ENCODE measurements at places on chromosomes 2 and 18.
A peak's percentile ranks its signal among the peaks of the same experiment; 100 is the strongest.

DNA sequence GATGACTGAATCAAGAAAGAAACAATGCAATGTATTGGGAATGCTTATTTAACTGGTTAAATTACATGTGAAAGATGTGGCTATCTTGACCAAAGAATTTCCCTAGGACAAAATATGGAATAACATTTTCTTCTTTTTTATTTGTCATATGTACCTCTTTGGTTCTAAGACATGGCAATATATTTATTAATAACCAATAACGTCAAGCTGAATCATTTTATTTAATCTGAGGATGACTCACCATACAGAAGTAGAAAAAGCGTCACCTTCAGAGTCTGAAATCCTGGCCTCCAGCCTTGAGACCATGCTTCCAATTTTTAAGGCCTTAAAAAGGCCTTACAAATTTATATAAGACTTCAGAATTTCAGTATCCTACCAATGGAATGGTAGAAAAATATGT lies 1464.9 kb downstream of the SUCLG1 start:
- no peak for DNase-seq

DNA sequence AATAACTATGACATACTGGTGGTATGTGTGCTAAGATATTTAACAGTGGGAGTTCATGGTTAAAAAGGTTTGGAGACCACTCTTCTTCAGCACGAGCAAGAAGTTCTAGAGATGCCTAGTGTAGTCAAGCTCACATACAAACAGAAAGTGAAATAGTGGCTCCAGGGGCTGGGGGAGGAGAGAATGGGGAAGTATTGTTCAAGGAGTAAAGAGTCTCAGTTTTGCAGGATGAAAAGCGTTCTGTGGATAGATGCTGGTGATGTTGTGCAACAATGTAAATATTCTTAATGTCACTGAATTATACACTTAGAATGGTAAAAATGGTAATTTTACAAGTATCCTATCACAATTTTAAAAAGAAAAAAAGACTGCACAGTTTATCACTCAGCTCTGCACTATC lies 29.0 kb upstream of the EPAS1 start:
- no peak for DNase-seq

- peak; percentile 65 for DNase-seq
Measured at GRCh38 chr18:49858309-49859020, 45.1 kb upstream of the ACAA2 start.

DNA sequence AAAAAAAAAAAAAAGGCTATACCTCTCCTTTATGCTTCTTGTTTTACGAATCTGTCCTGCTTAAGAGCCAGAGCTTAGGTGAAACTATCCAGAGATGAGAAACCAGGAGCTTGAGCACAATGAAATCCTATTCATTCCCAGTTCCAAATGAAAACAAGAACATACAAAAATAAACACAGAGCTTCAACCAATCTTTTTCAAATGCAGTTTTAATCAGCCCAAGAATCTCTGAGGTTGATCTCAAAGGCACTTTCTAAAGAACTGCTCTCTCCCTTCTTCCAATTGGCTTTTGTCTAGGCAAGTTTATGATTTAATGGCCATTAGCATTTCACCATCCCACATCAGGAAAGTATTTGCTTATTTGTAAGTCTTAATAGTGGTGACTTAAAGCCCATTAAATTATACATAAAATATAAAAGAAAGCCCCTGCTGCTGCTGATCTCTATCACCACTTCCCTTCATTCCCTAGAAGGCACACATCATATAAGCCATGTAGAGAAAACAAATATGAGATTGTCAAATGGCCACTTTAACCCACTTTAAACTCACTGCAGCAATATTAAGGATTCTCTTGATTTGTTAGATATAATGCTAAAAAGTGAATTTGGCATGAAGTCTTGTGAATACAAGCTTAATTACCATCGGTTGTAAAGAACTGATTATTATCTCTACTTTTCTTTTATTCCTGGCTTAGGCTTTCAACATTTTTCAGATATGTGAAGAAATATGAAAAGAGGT lies 29.3 kb upstream of the SCN9A start:
- DNase-seq = no peak

DNA sequence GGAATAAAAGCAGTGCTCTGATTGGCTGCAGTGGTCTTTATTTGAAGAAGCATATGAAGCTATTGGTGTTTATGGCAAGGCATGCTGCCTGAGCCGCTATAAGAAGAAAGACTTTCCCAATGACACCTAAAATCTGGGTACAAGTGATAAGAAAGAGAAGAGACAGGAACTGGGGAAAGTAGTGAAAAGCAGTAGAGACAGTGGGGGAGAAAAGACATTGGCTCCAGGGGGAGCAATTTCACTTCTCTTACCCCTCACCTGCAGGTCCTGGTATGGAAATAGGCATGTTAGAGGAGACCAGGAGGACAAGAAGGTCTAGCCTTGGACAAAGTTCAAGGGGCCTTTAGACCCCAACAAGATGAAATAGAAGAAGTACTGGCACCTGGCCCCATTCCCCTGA lies 47.1 kb downstream of the PLCL1 start:
- no peak for DNase-seq

- DNase-seq = no peak
Measured at GRCh38 chr2:133271105-133271504, 297.2 kb downstream of the NCKAP5 start.

GRCh38 chr18:13313006-13313686 lies 94.6 kb downstream of the LDLRAD4 start:
- no peak for DNase-seq

DNA sequence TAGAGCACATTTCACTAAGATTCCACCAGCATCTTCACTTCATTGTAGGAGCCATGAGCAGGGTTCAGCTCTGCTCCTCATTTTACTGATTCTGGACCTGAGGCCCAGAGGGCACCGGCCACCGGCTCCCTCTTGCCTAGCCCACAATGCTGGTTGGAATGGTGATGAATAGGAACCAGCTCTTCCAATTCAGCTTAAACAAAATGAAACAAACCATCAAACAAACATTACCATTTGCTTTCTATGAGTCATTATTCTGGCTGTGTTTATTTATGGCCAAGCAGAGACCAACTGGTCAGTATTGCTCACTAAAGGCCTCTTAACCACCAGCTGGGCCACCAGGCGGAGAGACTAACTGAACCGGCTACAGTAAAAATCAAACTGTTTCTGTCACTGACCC lies 176.7 kb downstream of the MTX2 start:
- DNase-seq = no peak

DNA sequence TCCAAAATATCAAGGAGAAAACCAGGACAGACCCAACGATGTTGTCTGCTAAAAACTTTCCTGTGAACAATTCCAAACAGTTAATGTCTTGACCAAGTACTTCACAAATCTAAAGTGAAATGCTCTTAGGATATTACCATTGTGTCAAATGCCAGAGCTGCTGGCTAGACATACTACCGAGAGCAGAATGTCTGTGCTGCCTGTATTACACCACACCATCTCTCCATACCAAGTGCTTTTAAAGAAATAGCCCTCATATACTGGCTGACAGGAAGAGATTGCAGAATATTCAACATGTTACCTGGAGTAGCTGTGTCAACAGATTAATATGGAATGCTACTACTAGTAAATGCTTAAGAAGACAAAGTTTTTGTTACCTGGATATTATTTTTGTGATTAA lies 18.6 kb downstream of the IAH1 start:
- no peak for DNase-seq

- no peak for DNase-seq
Measured at GRCh38 chr2:203623096-203623495, 83.3 kb upstream of the CD28 start.

- DNase-seq = no peak
Measured at GRCh38 chr2:106944215-106944614, 58.2 kb upstream of the ST6GAL2 start.

- no peak for DNase-seq
Measured at GRCh38 chr18:13564579-13564978, 161.8 kb downstream of the FAM210A start.

- no peak for DNase-seq
Measured at GRCh38 chr18:35073186-35074105, 32.2 kb downstream of the MAPRE2 start.

DNA sequence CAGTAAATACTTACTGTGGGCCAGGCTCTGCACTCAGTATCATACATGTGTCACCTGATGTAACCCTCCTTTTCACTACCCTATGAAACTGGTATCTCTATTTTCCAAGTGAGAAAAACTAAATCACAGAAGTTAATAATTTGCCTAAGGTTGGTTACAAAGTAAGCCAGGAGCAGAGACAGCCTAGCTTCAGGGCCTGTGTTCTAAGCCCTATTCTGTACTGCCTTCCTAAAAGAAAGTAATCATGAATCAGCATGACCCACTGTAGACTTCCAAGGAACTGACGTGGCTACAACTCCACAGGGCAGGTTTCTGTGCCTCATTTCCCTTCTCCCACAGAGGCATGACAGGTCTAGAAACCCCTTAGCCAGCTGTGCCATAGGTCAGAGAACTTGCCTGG lies 14.3 kb downstream of the ZNF142 start:
- no peak for DNase-seq

DNA sequence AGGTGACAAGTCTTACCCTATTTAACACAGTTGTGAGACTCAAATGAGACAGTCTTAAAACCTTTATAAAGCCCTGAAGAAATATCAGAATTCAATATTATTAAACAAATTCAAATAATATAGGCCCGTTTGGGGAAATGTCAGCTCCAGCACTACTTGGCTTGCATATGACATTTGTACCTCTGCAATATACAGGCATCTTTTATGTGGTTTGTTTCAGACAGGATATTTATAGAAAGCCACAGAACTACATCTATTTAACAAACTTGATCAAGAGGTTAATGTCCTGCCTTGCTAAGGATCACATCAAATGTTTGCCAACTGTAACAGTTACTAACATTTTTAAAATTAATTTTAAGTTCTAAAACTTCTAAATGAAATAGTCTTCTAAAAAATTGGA lies 3.2 kb upstream of the MREG start:
- no peak for DNase-seq

GRCh38 chr2:234977228-234977679 lies 25.4 kb downstream of the SH3BP4 start:
- DNase-seq = no peak

Measured in NT2/D1 (cell line).